ENCODE measurements at places on chromosomes 1 and 21. TPM values are rescaled to one million over a fixed set of nuclear protein-coding genes. Genes with fewer than 3 reads are reported as not detected.

Gene INTS3
- 39.5 TPM for total RNA-seq

GRCh38 chr1:232925421-232926220 is 24.8 kb upstream of the NTPCR start:
- no peak for DNase-seq

- no peak for DNase-seq
Observed at GRCh38 chr1:240008298-240008697, 83.4 kb upstream of the FMN2 start.

DNA sequence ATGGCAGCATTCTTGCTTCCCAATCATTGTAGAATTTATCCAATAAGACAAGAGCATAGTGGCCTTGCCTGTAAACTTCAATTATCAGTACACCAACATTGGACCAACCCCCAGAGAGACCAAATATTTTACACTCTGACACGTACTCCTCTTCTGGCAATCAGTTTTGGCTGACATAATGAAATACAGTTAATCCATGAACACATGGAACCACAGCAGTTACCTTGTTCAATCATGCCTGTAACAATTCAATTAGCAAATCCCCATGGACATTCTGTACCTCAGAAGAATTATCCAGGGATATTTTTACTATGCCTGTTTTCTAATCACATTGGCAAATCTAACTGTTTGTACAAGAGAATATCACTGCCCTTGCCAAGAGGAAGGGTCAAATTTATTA is 2162.0 kb downstream of the MRPL39 start:
- no peak for DNase-seq

- DNase-seq = no peak
Observed at GRCh38 chr1:156586323-156586722, 5.3 kb upstream of the NAXE start.

- DNase-seq = no peak
Observed at GRCh38 chr1:40661678-40662077, 3.8 kb downstream of the RIMS3 start.

- DNase-seq = no peak
Observed at GRCh38 chr1:164058198-164058597, 500.8 kb upstream of the PBX1 start.

GRCh38 chr1:145884675-145885074 is 991 bp downstream of the ANKRD35 start:
- DNase-seq = no peak

Gene IVL
- not detected for total RNA-seq

Gene STIL
- total RNA-seq = 5.1 TPM

Gene EFNA1
- total RNA-seq = 0.30 TPM

- no peak for DNase-seq
Observed at GRCh38 chr1:213829780-213830179, 158.0 kb upstream of the PROX1 start.

DNA sequence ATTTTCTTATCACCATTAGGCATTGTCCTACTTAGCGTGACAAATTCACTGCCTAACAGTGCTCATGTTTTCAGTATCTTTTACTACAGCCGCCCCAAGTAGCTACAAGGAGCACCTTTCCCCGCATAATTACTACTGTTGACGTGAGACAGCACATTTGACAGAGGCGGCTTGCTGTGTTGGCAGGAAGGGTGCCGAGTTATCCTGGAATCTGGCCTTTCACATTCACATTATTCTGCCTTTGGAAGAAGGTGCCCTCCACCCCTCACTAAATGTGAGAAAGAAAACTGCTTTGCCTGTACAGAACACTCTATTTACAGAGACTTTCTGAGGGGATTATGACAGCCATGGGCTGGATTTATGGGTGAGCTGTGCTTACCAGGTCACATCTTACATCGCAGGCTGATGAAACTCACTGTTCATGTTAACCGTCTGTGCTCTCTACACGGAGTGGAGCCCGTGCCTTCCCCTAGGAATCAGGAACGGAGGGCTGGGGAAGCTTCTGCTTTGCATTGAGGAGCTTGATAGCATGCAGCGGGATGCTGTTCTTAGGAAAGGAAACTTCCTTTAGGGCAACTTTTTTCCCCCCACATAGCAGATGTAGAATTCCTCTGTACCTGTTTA is 148.0 kb upstream of the ZRANB2 start:
- DNase-seq = no peak

Gene UMODL1
- total RNA-seq = 0.35 TPM

DNA sequence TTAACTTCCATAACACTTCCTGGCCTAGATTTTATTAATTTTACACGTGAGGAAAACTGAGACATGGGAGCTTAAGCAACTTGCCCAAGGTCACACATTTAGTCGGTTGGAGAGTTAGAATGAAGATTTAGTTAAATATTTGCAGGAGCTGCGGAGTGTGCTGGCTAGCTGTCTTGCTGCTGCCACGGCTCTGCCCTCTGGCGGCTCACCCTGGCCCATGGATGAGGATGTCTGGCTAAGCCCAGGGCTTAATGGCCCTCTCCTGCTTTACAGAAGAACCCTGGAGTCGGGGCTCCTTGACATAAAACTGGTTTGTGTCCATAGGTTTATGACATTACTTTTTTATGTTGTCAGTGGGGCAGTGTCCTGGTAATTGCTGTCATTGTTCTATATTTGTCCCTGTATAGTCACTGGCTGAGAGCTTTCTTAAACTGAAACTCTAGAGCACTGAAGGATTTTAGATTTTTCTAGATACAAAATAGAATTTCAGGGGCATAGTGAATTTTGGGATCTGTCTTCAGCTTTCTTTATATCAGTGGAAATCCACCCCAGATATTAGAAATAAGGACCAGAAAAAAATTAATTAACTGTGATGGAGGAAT is 88.9 kb upstream of the WLS start:
- no peak for DNase-seq

DNA sequence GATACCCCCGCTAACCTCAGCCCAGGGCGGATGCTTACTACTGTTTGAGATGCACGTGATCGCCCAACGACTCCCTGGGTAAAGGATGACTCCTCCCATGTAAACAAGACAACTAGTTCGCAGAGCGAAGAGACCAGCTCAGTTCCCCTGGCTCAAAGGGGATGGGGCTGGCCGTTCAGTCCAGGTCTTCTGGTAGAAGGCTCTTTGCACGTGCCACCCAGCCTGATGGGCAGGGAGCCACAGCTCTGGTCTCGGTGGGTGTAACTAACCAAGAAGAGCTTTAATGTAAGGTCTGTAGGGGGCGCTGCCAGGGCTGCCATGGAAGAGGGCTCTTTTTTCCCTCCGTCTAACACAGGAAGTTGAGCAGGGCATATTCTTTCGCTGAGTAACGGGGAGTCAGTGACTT is 49.4 kb upstream of the PARP1 start:
- no peak for DNase-seq

GRCh38 chr1:59150577-59151386 is 146.1 kb upstream of the FGGY start:
- no peak for DNase-seq

DNA sequence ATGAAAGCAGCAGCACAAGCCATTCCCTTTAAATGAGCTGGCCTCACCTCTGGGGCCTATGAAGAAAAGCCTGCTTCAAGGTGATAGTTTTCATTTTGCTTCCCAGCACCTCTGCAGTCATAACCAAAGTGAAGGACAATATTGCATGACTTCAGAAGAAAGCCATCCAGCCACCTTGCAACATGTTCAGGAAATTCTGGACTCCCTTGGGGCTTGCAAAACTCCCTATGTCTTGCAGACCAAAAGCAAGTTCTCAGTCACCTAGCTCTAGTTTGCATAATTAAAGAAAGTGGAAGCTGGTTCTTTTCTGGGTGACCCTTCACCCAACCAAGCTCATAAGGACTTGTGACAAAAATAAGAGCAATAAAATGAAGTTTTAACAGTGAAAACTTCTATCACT is 87.6 kb downstream of the GFI1 start:
- no peak for DNase-seq

DNA sequence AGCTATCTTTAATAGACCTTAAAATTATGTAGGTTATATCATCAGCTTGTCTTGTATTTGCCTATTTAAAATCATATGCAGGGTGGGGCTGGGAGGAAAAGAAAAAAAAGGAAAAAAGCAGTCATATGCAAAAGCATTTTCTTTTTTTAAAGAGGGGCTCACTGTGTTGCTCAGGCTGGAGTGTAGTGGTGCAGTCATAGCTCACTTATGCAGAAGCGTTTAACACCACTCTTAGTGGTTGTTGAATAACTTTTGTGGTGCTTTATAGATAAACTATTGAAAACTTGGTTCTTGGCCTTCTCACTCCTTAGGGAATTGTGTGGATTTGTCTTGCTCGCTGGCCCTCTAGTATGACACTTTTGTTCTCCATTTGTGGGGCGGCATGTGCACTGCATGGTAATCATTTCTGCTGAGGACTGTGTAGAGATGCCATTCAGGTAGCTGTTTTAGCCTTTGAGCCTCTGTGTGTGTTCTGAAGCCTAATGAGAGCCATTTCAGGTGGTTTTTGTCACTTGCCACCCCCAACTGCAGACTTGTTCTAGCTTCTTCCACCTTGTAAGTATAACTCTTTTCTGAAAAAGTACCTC is 77.8 kb downstream of the KIF1B start:
- DNase-seq = no peak

DNA sequence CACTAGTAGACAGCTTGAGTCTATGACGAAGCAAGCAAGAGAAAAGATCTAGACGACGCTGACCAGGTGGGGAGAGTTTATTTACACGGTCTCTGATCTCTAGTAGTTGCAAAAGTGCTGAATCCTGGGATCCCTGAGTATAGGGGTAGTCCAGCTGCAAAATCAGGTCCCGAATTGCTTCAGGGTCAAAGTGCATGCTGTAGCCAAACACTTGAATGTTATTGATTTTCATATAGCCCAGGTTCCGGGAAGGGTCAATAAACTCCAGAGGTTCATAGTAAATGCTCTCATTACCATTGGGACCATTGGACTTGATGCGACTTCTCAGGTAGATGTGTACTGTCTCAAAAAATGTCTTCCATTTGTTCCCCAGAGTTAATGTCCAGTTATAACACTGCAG is 379.6 kb downstream of the BRINP3 start:
- no peak for DNase-seq

GRCh38 chr1:29709704-29710280 is 473.5 kb downstream of the PTPRU start:
- no peak for DNase-seq

GRCh38 chr1:5981009-5981380 is 11.2 kb downstream of the NPHP4 start:
- DNase-seq = no peak

GRCh38 chr1:207998691-207999090 is 87.8 kb upstream of the CD34 start:
- DNase-seq = no peak

DNA sequence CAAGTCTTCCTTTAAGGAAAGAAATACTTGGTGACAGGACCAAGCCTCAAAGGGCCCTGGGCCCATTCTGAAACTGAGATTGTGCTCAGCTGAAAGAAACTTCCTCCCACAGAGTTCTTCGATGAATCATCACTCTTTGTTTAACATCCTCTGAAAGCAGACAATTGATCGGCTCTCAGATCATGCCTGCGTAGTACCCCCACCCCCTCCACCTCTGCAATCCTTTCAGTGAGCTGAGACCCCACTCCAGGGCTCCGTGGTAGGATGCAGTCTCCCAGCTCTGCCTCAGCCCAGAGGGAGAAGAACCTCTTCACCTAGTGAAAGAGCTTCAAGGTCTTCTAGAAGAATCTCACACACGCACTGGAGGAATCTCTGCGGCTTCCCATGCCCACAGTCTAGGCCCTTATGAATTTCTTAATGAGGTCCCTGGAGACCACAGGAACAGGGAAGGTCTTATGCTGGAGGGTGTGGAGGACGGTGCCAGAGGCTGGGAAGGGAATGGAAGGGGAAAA is 104.9 kb upstream of the SOD1 start:
- DNase-seq = no peak

DNA sequence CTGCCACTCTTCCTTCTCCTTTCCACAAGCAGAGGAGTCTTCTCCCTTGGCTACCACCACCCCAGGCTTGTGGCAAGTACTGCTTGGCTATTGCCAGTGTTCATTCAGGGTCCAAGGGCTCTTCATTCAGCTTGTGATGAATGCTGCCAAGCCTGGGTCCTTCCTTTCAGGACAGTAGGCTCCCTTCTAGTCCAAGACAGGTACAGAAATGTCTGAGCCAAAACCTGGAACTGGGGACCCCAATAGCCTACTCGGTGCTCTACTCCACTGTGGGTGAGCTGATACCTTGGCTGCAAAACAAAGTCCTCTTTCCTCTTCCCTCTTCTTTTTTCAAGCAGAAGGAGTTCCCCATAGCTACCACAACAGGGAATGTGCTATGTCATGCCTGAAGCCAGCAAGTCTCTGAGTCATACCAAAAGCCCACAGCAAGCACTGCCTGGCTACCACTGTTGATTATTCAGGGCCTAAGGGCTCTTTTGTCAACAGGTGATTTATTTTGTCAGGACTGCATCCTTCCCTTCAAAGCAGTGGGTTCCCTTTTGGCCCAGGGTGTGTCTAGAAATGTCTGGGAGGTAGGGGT is 268.9 kb downstream of the HHAT start:
- DNase-seq = no peak

Gene WLS
- total RNA-seq = not detected

GRCh38 chr1:23514111-23514679 is 16.8 kb downstream of the E2F2 start:
- DNase-seq = no peak

- DNase-seq = no peak
Observed at GRCh38 chr1:116763116-116763786, 9.0 kb downstream of the CD2 start.

DNA sequence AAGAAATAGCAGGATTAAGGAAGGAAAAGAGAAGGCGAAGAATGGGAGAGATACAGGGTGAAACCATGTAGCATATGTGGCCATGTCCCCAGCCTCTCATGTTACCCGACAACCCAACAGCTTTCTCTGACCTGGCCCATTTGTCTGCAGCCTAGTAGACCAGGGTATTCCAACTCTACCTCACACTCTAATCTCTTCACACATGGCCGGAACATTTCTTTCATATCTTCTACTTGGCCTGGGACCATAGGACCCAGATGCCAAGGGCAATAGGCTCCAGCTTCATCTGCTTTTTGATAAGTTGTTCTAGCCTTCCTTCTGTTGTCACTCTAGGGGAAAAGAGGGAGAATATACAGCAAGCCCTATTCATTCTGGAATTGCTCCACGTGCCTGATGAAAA is 95.0 kb upstream of the DPT start:
- no peak for DNase-seq

DNA sequence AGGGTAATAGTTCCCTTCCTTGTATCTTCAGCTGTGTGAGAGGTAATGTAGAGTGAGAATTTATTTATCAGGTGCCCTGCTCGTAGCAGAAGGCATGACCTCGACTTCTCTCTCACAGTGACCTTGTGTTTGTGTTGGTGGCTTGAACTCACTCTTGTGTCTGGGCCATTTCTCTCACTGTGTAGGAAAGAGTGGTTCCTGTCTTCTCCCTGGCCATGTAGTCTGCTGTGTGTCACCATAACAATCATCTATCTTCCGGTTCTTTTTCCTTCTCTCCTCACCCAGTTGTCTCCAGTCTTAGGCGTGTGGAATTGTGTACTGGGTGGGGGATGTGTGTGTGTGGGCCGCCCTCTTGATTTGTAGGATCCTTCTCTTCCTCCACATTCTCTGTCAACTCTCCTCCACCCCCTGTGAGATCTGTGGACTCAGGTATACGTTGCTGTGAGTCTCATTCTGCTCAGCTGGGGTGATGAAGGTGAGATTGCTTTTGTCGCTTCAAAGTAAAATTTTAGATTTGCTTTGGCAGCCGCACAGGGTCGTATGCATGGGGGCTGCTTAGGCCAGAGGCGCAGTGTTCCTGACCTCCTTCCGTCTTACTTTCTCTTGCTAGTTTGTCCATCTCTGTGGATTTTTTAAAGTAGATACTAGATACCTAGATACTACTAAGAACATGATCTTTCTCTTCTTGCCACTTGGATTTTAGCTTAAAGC is 31.6 kb downstream of the MAPKAPK2 start:
- DNase-seq = peak; percentile 27
